ENCODE measurements at places on chromosomes 4 and X.

- no peak for DNase-seq
Measured at GRCh38 chr4:25844961-25845712, 17.7 kb downstream of the SEL1L3 start.

GRCh38 chr4:51895816-51896408 lies 53.0 kb downstream of the DCUN1D4 start:
- DNase-seq: peak; percentile 81

DNA sequence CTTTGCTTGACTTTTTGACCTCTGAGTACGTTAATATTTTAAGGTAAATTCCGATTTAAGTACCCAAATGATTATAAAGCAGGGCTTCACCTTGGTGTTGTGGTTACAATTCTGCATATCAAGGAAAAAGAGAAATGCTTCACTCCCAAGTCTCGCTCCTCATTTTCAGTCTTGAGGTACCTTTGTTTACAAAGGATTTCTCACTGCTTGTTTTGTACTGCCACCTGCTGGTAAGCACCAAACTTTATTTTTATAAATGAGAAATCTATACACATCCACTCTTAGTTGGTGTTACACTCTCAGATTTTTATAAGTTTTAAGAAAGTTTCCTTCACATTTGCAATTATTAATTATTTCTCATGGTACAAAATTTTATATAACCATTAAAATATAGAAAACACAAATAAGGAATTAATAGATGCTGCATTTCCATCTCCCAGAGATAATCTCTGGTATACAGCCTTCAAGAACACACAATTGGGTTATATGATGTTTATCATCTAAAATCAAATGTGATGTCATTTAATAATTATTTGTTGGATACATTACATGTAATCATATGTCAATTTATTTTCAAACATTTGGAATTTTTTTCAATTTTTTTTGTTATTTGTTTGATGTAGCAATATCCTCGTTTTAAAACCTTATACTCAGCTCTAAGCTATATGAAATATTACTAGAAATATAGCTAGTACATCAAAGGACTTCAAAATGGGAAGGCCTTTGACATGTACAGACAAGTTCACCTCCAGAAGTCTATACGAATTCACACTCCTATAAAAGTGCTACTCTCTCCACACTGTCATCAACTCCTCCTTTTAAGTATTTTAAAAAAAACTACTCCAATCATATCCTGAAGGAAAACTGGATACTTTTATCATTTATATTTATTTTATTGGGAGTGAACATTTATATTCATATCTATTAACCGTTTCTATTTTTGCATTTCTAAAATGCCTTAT lies 179.9 kb downstream of the KCNIP4 start:
- DNase-seq: peak; percentile 65

- no peak for DNase-seq
Measured at GRCh38 chr4:36042122-36042970, 202.0 kb downstream of the ARAP2 start.

GRCh38 chr4:173934933-173935620 lies 348.4 kb downstream of the FBXO8 start:
- no peak for DNase-seq

DNA sequence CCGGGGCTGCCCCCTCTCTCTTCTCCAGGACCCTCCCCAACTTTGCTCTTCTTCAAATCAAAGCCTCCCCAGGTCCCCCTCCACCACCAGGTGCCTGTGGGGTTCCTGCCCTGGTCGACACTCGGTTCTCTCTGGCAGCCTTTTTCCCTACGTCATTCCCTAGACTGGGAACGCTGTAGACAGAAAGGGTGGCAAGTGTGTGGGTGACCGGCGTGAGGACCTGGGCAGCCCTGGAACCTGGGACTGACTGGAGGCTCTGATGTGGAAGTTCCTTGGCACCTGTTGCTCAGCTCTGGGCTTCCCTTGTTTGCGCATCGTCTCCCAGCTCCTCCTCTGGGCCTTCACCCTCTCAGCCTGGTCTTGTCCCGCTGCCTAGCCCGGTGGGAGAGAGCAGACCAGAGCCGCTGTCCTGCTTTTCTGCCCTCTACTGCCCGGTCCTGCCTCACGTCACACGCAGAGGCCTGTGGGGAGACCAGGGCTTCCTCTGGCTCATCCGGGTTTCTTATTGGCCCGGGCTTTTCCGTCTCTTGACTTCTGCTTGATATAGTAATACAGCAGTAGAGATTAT lies 1.3 kb downstream of the TACC3 start:
- DNase-seq: no peak

DNA sequence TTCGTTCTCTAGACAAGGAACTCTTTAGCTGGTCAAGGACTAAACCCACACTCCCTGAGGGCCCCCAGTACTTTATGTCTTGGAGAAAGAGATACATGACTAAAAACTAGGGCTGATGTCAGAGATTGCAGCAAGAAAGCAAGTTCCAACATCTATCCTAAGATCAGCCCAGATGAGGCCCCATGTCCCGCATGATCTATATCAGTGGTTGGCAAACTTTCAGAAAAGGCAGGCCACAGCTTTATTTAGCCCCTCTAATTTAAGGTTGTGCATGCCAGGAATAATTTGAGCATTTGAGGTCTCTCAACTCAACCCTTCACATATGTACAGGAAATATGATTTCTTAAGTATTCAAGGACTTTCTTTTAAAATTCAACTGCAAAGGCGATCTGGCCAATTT lies 44.1 kb upstream of the FRMD7 start:
- DNase-seq: no peak

DNA sequence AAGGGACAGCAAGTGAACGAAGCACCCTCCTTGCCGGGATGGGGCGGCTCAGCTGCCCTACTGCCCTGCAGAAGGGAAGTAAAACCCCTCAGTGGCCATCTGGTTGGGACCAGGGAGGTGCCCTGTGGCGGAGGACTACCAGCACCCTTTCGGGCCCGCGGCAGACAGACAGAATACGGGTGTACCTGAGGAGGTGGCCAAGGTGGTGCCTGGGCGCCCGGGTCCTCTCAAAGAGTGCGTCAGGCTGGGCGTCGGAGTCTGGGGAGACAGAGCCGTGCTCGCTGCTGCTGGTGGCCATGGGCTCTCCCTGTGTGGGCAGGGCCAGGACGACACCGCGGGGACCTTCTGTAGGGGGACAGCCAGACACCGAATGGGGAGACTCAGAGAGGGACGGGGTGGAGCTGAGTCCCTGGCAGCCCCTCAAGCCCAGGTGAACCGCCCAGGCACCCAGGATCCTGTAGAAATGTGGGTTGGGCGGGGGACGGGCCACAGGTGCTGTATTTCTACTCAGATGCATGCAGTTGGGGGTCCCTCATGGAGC lies 29.7 kb downstream of the PDHA1 start:
- DNase-seq: no peak

DNA sequence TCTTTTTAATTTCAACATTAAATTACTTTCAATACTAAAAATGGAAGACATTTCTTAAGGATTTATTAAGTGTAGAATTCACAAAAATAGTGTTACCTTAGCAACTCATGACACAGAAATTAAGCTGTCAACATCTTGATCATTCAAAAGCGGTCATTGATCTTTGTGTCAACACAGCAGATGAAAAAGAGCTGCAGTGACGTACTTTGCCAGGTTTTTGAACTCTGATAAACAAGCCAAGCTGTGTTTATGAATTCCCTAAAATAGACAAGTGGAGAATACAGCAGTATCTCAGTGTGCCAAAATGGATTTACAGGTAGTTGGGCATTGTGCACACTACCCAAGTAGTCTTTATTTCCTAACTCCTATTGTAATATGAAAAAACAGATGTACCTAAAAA lies 1141.8 kb upstream of the PCDH7 start:
- no peak for DNase-seq

- no peak for DNase-seq
Measured at GRCh38 chr4:88821522-88821921, 123.9 kb upstream of the NAP1L5 start.

GRCh38 chrX:9467146-9467545 lies 2.3 kb downstream of the TBL1X start:
- no peak for DNase-seq

- no peak for DNase-seq
Measured at GRCh38 chr4:125728568-125728967, 413.8 kb downstream of the FAT4 start.

DNA sequence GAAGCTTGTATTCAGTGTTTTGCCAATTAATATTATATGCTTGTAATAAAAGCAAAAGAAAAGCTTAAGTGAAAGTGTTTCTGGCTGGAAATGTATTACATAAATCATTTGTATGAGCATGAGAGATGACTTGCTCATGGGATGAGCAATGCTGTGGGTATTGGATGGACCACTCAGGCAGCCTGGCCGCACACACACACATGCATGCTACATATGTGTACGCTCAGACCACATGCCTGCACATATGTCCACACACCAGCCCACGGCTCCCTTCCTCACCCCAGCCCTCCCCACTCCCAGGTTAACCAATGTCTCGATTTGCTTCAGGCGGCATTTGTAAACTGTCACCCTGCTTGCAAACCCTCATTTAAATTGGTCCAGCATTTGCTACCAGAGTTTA lies 55.9 kb downstream of the CPLX1 start:
- DNase-seq: no peak

GRCh38 chrX:47854474-47854873 lies 17.8 kb downstream of the ZNF81 start:
- peak; percentile 13 for DNase-seq
